ENCODE measurements at places on chromosomes 3 and 15. TPM values are rescaled to one million over a fixed set of nuclear protein-coding genes. Genes with fewer than 3 reads are reported as not detected.

GRCh38 chr3:101811875-101812274 is 32.9 kb downstream of the NXPE3 start:
- no peak overlapping the region for H3K27ac ChIP-seq
- no peaks in the 10 kb centered on the region for H3K27me3 ChIP-seq
- H3K4me3 ChIP-seq = no peak overlapping the region
- DNase-seq = no peak
- peaks cover 7% of the 10 kb centered on the region for H3K4me1 ChIP-seq
- H3K36me3 ChIP-seq = no peaks in the 10 kb centered on the region

GRCh38 chr15:41935566-41936020 is 36.8 kb downstream of the EHD4 start:
- peak overlapping the region; percentile 89 for H3K27ac ChIP-seq
- DNase-seq = no peak
- H3K27me3 ChIP-seq = no peaks in the 10 kb centered on the region
- H3K4me1 ChIP-seq = peaks cover 50% of the 10 kb centered on the region
- H3K4me3 ChIP-seq = no peak overlapping the region
- H3K36me3 ChIP-seq = no peaks in the 10 kb centered on the region

- peaks cover 3% of the 10 kb centered on the region for H3K36me3 ChIP-seq
- H3K27ac ChIP-seq = peak overlapping the region; percentile 88
- no peaks in the 10 kb centered on the region for H3K27me3 ChIP-seq
- peak overlapping the region; percentile 90 for H3K4me3 ChIP-seq
- H3K4me1 ChIP-seq = peaks cover 27% of the 10 kb centered on the region
- peak; percentile 67 for DNase-seq
Measured at GRCh38 chr15:25437777-25438600, 835 bp downstream of the UBE3A start.

GRCh38 chr15:71201477-71201876 is 86.2 kb downstream of the THSD4 start:
- H3K27me3 ChIP-seq = peaks cover 3% of the 10 kb centered on the region
- H3K36me3 ChIP-seq = no peaks in the 10 kb centered on the region
- no peak for DNase-seq
- no peak overlapping the region for H3K27ac ChIP-seq
- H3K4me3 ChIP-seq = no peak overlapping the region

DNA sequence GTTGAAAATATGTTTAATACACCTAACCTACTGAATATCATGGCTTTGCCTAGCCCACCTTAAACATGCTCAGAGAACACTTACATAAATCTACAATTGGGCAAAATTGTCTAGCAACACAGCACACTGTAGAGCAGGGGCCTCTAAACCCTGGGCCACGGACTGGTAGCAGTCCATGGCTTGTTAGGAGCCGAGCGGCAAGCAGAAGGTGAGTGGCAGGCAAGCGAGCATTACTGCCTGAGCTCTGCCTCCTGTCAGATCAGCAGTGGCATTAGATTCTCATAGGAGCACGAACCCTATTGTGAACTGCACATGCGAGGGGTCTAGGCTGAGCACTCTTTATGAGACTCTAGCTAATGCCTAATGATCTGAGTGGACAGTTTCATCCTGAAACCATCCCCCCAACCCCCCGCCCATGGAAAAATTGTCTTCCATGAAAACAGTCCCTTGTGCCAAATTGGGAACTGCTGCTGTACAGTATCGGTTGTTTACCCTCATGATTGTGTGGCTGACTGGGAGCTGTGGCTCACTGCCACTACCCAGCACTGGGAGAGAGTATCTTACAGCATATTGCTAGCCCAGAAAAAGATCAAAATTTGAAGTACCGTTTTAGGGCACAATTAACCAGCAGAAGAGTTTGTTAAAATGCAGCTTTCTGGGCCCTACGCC is 26.1 kb downstream of the CMSS1 start:
- no peak for DNase-seq
- no peaks in the 10 kb centered on the region for H3K27me3 ChIP-seq
- H3K4me1 ChIP-seq = peaks cover 15% of the 10 kb centered on the region
- no peak overlapping the region for H3K4me3 ChIP-seq

ST8SIA2 gene
- not detected for polyA plus RNA-seq

KIF23 gene
- not detected for polyA plus RNA-seq
